ENCODE measurements at places on chromosomes 3 and 15.

GRCh38 chr3:177742273-177742672 is 545.0 kb upstream of the TBL1XR1 start:
- no peak for DNase-seq

- DNase-seq: no peak
Observed at GRCh38 chr3:43759297-43759782, 68.6 kb downstream of the ABHD5 start.

GRCh38 chr3:46888705-46889104 is 11.2 kb downstream of the PTH1R start:
- DNase-seq: no peak

- no peak for DNase-seq
Observed at GRCh38 chr15:101615986-101616848, 36.0 kb downstream of the TM2D3 start.

GRCh38 chr3:139292711-139293664 is 50.8 kb upstream of the MRPS22 start:
- DNase-seq: no peak

DNA sequence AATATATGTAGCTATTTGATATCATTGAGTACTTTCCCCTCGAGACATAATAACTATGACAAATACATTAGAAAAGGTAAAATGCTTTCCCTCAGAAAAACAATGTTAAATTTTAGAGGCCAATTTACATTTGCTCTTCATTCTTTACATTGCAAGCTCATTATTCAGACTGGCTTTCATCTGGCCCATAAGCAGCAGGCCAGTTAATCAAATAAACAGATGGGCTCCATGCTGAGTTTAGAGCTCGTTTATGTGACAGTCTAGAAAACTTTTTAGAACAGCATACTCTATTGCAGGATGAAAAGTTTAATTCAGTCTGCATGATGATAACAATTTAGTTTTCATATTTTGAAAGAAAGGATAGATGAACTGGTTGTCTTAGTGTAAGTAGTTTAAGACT is 150.6 kb downstream of the DUT start:
- DNase-seq: no peak

DNA sequence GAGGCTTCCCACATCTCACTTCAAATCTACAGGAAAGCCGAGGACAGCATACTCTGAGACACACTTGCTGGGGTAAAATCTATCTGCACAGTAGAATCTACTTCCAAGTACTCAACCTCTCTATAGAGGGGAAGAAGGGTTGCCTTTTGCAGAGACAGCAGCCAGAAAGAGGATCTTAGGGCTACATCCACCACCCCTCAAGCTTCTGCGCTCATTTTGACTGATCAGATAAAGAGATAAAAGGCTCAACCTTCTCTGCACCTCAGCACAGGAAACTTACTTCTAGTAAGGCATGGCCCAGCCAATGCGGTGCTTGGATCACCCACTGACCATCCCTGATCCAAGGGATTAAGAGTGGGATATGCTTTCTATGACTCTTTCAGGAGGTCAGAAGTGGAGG is 6.9 kb upstream of the SLC9A9 start:
- no peak for DNase-seq

GRCh38 chr3:138284079-138284478 is 45.6 kb downstream of the NME9 start:
- DNase-seq: no peak

GRCh38 chr3:115862849-115863248 is 239.5 kb downstream of the GAP43 start:
- no peak for DNase-seq

DNA sequence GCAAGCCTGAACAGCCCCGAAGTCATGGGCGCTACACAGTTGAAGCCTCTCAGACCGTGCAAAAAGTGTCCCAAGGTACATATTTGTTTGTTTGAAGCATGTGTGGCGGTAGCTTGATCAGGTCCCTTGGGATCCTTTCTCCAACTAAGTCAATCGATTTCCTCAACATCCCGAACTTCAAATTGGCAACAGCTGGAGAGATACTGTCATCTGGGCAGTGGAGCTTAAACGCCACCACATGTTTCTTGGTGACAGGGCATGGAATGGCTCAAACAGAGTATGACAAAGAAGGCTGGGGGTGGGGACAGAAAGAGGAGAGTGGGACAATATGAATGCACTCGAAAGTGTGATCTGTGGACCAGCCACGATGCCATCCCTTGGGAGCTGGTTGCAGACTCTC is 84.9 kb upstream of the PSMD6 start:
- DNase-seq: no peak

DNA sequence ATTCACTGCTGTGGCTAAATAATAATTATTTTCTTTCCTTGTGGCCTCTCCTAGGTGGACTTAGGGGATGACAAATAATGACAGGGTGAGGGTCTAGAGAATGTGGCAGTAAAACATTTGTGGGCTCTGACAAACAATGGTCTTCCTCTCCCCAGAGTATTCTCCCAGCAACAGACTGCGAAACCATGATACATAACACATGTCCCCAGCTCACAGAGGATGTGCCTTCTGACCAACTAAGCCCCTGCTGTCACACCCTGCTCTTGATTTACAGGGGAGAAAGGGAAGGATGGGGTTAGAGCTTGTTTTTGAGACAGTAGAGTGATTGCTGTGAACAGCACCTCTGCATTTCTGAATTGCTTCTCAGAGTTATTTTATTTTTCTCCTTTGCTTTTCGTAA is 116.6 kb upstream of the CTDSPL start:
- DNase-seq: no peak

GRCh38 chr3:88668180-88668579 is 439.2 kb upstream of the EPHA3 start:
- DNase-seq: no peak

DNA sequence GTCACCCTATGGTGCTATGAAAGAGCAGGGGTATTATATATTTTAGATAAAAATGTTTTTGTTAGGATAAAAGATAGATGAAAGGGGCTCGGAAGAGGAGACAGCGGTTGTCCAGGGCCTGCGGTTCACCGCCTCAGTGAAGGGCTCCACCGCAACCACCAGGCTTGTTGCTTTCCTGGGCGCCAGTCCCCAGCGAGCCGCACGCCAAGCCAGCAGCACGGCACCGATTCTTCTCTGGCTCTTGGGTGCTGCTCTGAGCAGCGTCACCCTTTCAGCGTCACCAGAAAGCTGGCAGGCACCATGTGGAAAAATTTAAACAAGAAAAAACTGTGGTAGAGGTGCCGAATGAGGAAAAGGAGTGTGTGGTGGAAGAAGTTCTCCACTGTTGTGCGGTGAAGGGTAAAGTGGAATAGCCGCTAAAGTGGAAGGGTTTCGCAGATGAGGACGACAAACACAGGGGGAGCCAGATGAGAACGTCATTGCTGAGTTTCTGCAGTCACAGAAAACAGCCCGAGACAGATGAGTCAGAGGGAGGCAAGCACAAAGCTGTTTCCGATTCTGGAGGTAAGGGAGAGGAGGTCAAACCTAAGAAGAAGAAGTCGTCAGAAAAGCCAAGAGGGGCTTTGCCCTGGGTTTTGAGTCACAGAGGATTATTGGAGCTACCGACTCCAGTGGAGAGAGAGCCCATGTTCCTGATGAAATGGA is 569.2 kb downstream of the ZBBX start:
- no peak for DNase-seq

- no peak for DNase-seq
Observed at GRCh38 chr3:79473993-79474392, 293.8 kb downstream of the ROBO1 start.

DNA sequence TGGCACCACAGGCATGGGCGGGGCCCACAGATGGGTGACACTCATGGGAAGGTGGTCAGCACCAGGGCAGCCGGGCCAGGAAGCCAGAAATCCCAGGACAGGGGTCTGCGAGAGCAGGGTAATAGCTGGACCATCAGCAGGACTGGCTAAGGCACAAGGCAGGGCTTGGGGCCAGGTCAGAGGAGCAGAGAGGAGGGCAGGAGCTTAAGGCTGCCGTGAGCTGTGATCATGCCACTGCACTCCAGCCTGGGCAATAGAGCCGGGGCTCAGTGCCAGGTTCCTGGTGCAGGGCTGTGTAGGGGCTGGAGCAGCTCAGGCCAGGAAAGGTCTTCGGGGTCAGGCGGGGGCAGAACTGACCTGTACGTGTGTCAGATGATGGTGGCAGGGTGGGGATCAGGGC is 64.2 kb upstream of the LINGO1 start:
- no peak for DNase-seq

- peak; percentile 98 for DNase-seq
Observed at GRCh38 chr15:82540055-82540983, at the start of gene RPS17. TSS of gene RPS17 (minus strand) at chr15:82540457. CDS start at chr15:82540428, 29 bp downstream.

GRCh38 chr3:122100591-122101463 is 45.7 kb downstream of the CD86 start:
- no peak for DNase-seq

- no peak for DNase-seq
Observed at GRCh38 chr15:58593870-58594269, 155.6 kb downstream of the ADAM10 start.

DNA sequence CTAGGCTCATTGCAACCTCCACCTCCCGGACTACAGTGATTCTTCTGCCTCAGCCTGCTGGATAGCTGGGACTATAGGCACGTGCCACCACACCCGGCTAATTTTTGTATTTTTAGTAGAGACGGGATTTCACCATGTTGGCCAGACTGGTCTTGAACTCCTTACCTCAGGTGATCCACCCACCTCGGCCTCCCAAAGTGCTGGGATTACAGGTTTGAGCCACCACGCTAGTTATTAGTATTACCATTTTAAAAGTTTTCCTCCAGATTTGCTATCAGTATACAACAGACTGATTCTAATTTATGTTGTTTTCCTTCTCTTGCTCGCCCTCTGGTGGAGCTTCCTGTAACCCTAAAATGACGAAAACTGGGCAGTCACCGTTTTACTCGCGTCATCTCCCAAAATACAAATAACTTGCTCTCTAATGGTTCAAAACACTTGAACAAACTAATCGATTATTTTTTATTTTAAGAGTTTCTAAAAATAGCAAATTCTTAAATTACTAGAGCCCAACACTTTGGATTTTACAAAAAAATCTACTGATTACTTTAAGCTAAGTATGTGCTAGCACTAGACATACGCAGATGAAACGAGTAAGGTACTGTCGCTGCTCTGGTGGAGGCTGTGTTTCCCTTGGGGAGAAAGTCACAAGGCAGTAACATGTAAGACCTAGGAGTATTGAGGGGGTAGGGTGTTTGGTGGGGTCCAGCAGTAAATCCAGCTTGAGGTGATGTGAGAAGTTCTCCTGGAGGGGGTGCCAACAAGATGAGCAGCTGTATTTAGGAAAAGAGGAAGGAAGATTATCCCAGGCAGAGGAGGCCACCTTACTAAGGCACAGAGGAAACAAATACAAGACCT is 203.3 kb downstream of the MBNL1 start:
- peak; percentile 40 for DNase-seq

- DNase-seq: no peak
Observed at GRCh38 chr3:188842639-188843038, 329.1 kb upstream of the TPRG1 start.

- DNase-seq: no peak
Observed at GRCh38 chr3:6640907-6641306, 220.0 kb upstream of the GRM7 start.
